ENCODE measurements at places on chromosomes 12 and 14.

GRCh38 chr12:103561174-103561573 lies 25.9 kb upstream of the STAB2 start:
- DNase-seq: no peak

DNA sequence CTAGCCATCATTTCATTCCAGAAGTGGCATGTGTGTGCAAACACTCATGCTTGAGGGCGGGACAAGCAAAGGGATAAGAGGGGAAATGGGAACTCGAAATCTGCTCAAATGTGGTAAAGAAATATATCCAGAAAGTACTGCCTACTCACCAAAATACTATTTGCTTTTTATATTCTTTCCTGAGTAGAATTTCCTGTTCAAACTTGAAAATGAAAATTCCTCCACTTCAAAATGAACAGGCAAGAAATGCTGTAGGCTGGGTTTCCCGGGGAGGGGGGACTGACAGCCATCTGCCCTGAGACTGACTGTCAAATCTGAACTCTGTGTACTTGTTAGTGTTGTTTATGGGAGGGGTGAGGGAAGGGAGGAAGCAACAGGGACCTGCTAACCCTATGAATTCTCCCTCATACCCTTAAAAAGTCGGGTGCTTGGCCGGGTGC lies 34.6 kb downstream of the NTF3 start:
- DNase-seq: no peak

DNA sequence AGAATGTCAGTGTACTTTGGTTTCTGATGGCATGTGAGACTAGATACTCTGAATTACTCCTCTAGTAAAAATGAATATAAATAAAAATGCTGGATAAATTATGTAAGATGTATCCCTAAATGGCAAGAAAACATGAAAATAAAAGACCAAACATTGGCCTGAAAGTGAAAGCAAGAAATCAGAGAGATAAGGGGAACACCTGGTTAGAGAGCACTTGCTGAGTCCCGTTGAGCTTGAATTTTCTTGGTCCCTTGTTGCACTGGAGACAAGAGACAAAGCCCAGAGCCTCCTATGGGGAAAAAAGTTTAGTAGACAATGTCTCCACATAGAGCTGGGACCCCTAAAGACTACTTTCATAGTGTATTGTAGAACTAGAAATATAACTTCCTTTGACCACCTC lies 23.9 kb downstream of the RASSF8 start:
- no peak for DNase-seq

DNA sequence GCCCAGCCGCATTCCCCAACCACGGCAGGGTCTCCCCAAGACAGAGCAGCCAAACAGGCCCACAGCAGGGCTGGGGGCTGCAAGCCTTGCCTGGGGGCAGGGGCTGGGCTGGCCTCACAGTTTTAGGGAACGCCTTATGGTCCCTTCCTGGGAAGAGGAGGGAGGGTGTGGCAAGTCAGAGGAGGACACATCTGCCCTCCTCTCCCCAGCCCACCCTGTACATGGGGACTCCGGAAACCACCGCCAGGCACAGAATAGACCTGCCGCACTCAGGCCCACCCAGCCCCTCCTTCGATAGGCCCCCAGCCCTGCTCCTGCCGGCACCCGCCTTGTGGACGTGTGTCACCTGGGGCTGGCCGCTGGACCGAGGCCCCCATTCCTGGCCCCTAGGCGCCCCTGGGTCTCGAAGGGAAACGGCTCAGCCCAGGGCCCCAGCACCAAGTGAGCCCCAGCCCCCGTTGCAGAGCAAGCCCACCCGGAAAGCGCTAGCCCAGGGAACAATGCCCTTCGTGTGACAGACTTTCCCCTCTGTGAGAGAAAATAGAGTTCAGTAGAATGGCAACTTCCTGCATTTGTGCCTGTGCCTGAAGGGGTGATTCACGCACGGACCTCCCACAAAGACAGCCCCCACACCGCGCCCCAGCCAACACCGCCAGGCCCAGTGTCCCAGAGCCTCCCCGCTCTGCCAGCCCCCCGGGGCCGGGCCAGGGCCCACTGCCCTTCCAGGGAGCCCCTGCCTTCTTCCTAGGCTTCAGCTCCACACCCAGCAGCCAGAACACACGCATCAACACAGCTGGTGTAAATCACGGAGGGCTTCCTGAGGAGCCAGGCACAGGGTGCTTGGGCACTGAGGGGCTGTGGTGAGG lies 12.0 kb upstream of the NUDT14 start:
- DNase-seq: no peak

DNA sequence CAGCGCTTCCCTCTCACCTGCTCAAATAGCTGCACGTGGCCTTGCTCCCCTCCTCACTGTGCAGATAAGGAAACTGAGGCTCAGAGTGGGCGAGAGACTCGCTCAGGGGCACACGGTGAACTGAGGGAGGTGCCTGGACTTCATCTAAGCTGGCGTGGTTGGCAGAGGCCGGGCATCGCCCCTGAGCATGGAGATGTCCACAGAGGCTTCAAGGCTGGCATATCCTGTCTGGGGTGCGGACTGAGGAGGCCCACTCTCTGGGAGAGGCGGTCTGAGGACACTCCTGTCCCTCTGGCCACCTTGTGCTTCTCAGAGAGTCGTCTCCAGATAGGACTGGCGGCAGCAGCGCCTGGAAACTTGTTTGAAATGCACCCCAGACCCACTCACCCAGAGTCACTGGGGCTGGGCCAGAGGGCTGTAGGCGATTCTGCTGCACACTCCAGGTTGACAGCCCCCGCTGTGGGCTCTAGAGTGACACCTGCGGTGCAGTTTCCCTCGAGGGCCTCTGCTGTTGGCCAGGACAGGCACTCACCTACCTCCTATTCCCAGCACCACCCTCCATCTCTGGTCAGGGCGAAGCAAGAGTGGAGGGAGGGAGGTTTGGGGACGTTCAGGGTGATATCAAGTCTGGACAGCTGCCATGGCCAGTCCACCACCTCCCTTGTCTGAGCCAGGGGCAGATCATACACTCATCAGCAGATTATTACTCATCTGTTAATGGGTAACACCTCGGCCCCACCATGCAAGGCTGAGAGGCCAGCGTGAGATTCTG lies 11.2 kb upstream of the LBHD2 start:
- no peak for DNase-seq

DNA sequence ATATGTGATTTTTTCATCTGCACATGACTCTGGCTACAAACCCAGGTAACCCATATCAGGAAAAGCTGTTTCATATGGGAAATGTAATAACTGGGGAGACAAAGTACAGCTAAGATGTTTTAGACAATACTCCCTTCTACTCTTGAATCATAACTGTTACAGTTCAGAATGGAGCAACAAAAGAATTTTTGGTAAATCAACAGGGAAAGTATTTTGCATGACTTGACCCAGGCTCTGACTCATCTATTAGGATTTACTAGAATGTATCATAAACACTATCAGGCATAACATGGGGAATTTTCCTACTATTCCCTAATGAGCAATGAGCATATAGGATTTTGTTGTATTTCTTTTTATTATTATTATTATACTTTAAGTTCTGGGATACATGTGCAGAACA lies 553.0 kb downstream of the SLC16A7 start:
- no peak for DNase-seq

GRCh38 chr12:89695100-89695499 lies 13.5 kb downstream of the ATP2B1 start:
- no peak for DNase-seq

- no peak for DNase-seq
Observed at GRCh38 chr12:58288190-58288589, 346.8 kb downstream of the ATP23 start.

- DNase-seq: no peak
Observed at GRCh38 chr12:108634341-108634751, 652 bp upstream of the SELPLG start.

GRCh38 chr14:75452900-75453816 lies 25.3 kb downstream of the JDP2 start:
- DNase-seq: no peak

DNA sequence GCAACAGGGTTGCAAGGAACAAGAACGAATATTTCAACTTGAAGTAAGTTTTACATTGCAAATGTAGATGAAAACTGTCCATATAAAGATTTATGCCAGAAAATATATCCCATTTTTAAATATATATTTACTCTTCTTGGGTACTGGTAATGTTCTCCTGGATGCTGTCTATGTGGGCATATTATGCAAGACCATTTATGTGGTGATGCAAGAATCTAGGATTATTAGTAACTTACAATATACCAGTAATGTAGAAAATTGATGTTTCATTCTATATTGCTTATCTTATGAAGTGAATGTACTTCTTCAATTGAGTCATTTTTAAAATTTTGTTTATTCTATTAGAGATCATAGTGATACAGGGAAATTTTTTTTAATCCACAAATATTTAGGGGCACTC lies 25.1 kb downstream of the FGFR1OP2 start:
- no peak for DNase-seq

GRCh38 chr12:85569261-85569660 lies 266.9 kb downstream of the RASSF9 start:
- no peak for DNase-seq

GRCh38 chr12:112808156-112808555 lies 16.6 kb downstream of the RPH3A start:
- DNase-seq: no peak

DNA sequence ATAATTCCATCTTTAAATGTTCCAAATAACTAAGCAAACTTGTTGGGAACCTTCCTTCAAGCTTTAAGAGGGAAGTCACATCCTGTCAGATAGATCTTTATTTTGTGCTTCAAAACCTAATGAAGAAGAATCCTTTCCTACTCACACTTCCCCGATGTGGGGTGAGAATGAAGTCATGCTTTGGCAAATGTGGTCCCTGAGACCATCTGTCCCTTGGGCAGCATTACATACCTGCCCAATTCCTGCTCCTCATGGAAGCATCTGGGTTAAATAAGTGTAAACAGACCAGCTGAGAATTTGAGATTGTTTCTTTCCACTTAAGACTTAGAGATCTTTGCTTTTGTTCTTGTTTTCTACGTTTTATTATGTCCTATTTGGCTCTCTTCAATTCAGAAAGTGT lies 606.0 kb upstream of the TMEM132C start:
- DNase-seq: no peak

DNA sequence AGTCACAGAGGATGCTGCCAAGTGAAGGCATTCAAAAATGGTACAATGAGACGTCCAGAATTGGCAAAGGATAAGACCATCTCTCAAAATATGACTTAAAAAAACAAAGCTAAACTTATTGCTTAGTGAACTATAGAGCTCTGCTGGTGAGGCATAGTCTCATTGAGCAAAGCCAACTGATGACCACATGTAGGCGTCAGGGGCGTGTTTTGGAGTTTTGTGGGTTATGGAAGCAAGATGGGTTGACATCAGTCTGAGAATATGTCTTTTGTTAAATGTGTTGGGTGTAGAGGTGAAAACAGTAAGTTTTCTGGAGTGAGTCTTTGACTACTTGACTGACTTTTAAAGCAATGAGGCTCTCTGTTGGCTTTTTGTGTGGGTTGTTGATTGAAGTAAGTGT lies 47.2 kb downstream of the ATL1 start:
- no peak for DNase-seq

DNA sequence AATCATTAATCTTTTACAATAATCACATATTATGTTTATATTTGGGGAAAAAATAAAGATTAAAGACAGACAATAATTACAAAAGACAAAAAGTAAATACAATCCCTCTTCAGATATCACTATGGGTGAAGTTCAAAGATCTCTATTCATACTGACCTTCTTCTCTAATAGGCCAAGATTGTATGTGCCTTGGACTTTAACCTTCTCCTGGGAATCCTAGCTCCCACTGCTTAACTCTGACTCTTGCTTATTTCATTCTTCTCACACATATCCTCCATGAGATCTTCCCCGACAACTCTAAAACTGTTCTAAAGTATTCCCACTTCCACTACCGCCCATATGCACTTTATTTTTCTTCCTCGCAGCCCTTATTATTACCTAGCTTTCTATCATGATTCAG lies 83.8 kb downstream of the EEA1 start:
- DNase-seq: no peak

DNA sequence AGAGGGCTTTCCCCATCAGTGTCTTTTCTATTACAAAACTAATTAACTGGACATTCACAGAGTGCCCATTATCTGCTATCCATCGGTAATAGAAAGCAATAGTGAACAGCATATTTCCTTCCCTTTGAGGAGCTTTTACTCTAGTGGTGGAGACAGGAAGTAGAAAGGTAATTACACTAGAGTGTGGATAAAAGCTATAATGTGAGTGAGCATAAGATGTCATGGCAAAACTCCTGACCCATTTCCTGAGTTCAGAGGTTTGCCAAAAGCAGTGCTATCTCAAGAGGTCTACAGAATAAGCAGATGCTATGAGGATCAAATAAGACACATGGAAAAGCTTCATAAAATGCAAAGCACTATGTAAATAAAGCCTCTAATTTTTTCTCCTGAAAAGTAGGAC lies 24.0 kb downstream of the TIMELESS start:
- no peak for DNase-seq

- DNase-seq: no peak
Observed at GRCh38 chr14:31026077-31026449, at the start of gene STRN3. Gene STRN3 (minus strand): TSS chr14:31026379. CDS start chr14:31026185, 194 bp downstream.

DNA sequence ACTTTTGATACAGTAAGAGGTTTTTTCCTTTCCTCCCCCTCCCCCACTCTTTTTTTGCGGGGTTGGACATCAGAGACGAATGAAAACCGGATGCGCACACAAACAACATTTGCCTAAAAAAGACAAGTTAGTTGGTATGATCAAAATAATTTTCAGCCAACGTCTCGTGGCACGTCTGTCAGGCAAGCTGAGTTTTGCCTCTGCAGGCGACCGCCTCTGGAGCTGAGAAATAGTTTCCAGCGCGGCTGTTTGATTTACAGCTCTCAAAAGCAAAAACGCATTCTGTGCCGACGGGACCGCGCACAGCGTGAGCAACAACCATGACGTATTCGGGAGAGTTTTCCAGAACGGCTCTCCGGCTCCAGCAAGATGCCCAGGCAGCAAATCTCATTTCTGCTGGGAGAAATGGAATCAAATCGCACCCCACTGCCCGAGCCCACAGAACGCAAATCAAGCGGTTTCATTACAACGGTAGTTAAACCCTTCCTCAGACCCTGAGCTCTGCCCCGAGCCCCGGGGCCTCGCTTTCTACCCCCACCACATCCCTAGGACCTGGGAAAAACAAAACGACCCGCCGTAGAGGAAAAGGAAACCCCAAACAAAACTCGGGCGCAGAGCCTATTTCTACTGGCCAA lies 14.2 kb upstream of the CALM1 start:
- peak; percentile 86 for DNase-seq

DNA sequence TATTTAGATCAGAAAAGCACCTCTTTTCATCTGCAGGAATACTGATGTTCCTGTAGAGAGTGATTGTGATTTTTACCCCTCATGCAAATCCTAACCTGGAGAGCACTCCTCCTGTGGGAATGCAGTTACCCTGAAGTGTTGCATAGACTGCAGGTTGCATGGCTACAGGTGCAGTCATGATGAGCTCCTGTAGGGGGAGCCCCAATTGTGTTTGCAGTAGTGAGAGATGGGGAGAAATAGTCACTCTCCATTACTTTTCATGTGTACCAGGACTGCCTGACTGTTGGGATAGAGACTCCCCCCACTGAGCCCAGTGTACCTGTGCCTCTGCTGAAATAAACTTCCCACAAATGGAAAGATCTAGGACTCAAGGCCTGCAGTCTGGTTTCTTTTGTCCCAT lies 1086.5 kb downstream of the SLC6A15 start:
- no peak for DNase-seq

- no peak for DNase-seq
Observed at GRCh38 chr14:78245238-78245637, 75.1 kb downstream of the NRXN3 start.

Measured in amygdala (tissue), 56 donors.